ENCODE measurements at places on chromosomes 4 and X.

DNA sequence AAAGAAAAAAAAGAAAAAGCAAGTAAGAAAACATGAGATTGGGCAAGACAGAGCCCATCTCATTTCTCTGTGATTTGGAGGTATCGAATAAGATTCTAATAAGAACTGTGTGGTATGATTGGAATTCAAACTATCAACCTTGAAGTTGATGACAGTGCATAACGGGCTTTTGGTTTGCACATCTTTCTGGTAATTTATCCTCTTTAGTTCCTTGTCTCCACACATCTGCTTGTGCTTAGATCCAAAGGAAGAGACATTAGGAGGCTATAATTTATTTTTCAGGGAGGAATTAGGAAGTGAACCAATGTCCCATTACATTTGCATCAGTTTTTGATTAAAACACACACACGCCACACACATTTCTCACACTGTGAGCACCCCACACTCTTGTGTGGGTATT lies 149.9 kb downstream of the ARSF start:
- no peak for DNase-seq

DNA sequence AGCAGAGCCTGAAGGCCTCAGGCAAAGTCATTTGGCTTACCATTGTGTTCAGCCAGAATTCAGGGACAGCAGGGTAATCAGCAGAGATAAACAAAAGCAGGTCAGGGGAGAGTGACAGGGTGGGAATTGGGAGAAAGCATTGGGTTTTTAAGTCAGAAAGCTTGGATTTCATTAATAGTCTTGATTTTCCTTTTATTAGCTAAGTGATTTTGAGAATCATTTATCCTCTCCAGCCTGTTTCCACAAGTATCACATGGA lies 410.1 kb downstream of the HNRNPD start:
- DNase-seq, result no peak

- DNase-seq, result no peak
Observed at GRCh38 chr4:182745237-182745636, 171.9 kb downstream of the DCTD start.

DNA sequence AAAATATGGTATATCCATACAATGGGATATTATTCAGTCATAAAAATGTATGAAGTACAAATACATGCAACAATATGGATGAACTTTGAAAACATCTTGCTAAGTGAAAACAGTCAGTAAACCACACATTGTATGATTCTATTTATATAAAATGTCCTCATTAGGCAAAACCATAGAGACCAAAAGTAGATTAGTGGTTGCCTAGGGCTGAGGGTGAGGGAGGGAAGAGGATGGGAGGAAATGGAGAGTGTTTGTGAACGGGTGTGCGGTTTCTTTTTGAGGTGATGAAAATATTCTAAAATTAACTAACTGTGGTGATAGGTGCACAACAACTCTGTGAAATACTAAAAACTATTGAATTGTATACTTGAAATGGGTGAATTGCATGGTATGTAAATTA lies 29.6 kb downstream of the TEX11 start:
- DNase-seq, result no peak

GRCh38 chr4:73419106-73420038 lies 15.3 kb downstream of the ALB start:
- DNase-seq, result no peak

Measured in GM12892 (cell line).